ENCODE measurements at places on chromosomes 11 and 22.

DNA sequence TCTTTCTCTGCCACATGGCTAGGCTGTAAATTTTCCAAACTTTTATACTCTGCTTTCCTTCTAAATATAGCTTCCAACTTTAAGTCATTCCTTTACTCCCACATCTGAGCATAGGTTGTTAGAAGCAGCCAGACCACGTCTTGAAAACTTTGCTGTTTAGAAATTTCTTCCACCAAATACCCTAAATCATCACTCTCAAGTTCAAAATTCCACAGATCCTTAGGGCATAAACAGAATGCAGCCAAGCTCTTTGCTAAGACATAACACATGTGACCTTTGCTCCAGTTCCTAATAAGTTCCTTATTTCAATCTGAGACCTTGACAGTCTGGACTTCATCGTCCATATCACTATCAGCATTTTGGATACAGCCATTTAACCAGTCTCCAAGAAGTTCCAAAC, 749.9 kb downstream of the METTL15 start:
- no peak for DNase-seq

DNA sequence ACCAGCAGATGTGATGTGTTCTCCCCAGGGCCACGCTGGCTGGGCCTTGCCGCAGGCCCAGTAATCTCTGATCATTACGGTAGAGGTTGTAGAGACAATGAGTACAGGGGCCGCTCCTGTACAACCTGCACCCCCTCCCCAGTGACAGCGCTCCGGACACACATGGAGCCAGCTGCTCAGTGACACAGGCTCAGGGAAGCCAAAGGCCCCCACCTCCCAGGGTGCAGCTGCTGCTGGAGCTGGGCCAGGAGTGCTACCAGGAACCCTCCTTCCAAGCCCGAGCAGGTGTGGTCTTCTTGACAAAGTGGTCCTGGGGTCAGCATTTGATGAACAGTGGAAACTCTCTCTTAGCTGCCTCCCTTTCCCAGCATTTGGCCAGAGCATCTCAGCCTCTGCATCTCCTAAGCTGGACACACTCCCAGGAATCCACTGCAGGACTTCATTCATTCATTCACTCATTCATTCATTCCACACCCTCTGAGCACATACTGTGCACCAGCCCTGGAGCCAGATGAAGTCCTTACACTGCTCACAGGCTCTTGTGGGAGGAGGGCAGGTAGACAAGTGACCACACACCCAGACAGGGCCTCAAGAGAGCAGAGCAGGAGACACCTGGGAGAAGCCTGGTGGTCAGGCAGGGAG, 49.6 kb upstream of the MPEG1 start:
- DNase-seq, result no peak

DNA sequence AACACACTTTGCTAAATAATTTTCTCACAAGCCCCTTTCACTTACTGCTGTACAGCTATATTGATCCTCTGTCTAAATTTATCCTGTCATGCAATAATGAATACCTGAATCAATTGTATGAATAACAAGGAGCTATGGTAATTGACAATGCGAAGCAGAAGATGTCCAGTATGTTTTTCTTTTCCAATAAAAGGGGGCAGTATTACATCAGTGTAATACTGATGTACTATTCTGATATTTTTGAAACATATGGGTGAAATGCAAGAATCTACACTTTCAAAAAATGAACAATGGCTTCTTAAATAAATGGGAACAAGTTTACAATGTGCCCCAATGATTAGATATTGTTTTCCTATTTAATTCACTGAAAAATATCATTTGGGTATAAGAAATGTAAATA, 315.1 kb downstream of the SOX6 start:
- DNase-seq, result no peak

GRCh38 chr11:6962141-6962540, 35.9 kb downstream of the ZNF215 start:
- DNase-seq, result no peak

DNA sequence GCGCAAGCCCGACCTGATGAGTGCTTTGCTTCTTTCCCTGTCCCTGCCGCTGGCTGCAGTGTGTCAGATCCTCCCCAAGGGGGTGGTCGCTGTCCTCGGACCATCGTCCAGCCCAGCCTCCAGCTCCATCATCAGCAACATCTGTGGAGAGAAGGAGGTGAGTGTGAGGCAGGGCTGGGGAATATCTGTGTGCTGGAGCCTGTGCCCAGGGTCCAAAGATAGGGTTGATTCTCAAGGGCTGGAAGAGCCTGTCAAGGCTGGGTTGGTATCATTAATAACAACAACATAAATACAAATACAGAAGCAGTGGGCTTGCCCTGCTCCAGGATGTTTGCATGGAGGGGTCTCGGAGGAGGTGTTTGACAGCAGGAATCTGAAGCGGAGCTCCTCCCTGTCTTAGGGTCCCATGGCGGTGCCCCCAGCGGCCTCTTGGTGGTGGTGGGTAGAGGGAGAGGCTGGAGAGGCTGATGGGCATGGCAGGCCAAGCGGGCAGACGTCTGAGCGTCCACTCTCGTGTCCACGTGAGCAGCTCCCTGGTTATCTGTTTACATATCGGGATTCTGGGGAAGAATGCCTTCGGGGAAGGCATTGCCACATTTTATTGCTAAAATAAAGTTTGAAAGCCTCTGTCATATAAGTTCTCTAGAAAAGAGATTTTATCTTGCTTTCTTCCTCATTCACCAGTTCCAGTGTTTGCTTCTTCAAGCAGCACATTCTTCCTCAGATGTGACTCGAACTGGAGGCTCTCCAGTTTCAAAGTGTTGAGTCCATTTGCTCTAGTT, 208.4 kb upstream of the TBCEL start:
- no peak for DNase-seq

DNA sequence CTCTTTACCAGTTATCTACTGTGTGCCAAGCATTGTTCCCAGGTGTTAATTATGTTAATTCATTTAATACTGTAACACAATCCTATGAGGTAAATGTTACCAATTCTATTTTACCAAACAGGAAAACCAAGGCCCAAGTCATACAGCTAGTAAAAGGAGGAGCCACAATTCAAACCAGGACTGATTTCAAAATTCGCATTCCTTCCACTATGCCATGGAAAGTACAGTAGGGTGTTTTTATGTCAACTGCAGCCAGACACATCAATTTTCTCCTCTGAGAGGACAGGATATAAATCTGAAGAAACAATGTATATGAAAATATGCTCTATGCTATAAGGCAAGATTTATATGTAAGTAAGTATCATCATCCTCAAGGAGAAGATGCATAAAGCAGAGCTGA, 104.3 kb downstream of the RPL27A start:
- DNase-seq, result no peak

DNA sequence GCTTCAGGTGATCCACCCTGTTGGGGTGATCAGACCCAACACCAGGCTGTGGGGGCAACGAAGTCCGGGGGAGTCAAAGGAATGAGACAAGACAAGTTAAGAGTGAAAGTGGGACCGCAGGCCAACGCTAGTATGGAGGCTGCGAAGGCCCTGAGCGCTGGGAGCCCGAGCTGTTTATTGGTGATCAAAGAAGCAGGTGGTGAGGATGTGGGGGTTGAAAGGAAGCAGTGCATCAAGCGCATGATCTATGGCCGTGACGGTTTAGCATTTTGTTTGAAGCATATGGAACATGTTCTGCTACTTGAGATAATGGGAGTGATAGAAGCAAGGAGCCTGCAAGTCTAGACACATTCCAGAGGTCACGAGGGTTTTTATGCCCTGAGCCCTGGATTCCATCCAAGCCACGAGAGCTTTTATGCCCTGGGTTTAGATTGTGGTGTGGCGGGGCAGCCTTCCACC, 49.5 kb downstream of the MCHR1 start:
- DNase-seq, result peak; percentile 83

DNA sequence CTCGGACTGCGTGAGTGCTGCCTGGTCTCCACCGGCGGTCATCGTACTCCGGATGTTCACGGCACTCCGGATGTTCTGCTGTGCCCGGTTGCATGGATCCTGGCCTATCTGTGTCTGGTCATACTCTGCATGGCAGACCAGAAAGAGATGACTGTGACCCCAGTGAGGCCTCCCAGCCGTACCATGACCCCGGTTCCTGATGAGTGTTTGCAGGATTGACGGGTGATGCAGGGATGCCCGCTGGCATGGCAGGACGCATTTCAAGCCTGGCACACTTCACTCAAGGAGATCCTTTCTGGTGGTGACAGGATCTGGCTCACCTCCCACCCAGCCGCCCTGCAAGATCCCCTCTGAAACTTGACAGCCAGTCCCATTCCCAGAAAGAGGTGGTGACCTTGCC, 6.3 kb downstream of the GLB1L2 start:
- no peak for DNase-seq

GRCh38 chr22:31148953-31149627, 8.8 kb upstream of the PLA2G3 start:
- no peak for DNase-seq

DNA sequence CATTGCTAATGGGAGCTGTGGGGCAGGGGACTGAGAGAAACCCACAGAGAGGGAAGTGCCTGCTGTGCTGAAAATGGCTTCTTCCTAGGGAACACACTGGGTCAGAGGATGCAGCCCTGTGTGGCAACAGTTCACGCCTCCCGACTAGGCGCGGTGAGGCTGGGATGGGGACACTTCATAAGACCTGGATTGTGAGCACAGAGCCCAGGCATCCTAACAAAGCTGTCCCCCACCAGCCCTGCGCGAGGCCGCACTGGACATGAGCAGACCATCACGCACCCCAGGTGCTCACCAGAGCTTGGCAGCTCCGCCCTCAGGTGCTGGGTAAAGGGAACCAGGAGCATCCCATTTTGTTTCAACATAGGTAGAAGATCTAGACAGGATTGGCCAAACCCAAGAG, 1.8 kb upstream of the KRTAP5-4 start:
- DNase-seq, result no peak

- no peak for DNase-seq
Measured at GRCh38 chr22:36397131-36398093, 9.6 kb upstream of the MYH9 start.

DNA sequence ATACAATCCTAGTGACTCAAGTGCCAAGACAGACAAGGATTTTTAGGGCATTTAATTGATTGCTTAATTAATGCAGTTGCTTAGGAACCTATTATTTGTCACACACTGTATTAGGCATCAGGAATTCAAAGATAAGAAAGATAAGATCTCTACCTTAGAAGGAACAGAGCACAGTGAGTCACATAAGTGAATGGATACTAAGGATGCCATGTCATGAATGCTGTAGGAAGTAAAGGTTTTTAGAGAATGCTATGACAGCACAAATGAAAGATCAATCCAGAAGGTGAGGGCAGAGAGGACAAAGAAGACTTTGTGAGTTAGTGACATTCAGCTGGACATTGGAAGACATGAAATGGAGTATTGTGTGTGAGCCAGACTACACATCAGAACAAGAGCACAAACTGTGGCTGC, 147.9 kb upstream of the DDI1 start:
- DNase-seq, result no peak

- no peak for DNase-seq
Measured at GRCh38 chr11:66359662-66360087, 11.9 kb downstream of the SLC29A2 start.

DNA sequence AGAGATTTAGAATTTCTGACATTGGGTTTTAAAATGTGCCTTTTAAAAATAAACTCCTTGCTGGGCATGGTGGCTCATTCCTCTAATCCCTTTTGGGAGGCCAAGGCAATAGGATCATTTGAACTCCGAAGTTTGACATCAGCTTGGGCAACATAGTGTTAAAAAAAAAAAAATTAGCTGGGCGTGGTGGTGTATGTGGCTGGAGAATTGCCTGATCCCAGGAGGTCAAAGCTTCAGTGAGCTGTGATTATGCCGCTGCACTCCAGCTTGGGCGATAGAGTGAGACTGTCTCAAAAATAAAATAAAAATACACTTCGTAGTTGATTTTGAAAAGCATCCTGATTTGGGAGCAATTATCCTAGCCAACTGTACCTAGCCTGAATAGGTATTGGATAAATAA, 3.4 kb upstream of the APLP2 start:
- DNase-seq, result no peak

- peak; percentile 32 for DNase-seq
Measured at GRCh38 chr22:28799606-28800307, 612 bp downstream of the XBP1 start.

GRCh38 chr11:9004183-9004926, 554 bp upstream of the NRIP3 start:
- DNase-seq, result peak; percentile 26

DNA sequence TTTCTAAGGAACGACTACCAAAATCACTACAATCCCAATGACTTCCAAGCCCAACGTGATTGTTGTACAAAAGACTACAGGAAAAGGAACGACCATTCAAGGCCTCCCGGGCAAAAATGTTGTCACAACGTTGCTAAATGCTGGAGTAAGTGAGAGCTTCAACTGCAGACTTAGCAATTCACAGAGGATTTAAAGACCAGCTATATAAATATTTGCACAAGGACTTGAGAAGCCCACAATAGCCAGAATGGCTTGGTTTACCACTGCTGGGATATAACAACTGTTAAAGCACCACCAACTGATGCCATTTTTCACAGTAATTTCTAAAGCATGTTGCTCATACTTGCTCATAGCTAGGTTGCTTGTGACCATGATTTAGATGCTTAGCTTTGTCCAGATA, 78.3 kb downstream of the EMSY start:
- no peak for DNase-seq

DNA sequence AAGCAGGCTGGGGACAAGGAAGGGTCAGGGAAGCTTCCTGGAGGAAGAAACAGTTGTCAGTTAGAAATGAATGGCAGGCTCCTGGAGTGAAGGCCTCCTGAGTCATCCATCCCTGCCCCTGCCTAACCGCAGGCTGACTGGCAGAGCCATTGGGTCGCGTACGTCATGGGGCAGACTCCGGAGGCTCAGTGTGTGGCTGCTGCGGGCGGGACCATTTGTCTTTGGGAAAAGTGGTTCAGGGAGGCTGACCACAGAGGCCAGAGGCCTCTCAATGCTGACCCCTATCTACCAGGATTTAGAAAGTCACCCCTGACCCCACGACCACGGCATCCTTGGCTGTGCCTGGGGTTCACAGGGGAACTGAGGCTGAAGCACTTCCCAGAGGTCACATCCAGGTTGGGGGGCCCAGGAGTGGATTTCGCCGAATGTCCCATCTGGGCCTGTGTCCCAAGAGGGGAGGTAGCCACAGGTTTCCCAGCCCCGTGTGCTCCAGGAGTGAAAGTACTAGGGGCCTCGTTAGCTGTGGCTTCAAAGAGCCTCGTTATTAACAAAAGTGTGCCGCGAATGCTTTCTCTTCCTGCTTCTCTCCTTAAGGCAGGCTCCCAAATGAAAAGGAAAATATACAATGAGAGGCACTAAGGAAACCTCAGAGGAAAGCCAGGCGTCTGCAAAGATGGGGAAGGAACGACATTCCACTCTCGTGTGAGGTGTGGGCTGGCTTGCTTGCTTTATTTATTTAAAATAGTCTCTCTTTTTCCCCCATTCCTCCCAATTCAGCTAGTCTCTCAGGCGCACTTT, 58.9 kb downstream of the FLRT1 start:
- DNase-seq, result no peak

DNA sequence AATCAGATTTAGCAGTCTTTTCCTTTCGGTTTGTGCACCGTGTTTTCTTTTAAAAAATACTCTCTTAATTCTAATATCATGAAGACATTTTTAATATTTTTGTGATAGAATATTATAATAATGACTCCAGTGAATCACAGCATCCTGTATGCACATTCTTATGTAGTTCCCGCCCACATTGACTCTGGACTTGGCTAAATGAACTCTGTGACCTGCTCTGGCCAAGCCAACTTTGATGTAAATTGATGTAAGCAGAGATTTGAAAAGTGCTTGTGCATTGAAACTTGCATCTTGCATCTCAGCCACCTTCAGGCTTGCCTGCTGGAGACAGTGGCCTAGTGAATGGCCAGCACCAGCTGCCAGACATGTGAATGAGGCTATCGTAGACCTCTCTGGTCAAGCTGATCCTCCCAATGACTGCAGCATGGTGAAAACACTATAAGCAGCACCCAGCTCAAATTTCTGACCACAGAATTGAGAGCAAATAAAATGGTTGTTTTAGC, 29.2 kb upstream of the PGM2L1 start:
- no peak for DNase-seq

All from naive thymus-derived CD8-positive, alpha-beta T cell (primary cell).